ENCODE measurements at places on chromosomes 4 and X.

GRCh38 chr4:34492414-34492813 lies 1751.9 kb downstream of the ARAP2 start:
- DNase-seq: no peak

DNA sequence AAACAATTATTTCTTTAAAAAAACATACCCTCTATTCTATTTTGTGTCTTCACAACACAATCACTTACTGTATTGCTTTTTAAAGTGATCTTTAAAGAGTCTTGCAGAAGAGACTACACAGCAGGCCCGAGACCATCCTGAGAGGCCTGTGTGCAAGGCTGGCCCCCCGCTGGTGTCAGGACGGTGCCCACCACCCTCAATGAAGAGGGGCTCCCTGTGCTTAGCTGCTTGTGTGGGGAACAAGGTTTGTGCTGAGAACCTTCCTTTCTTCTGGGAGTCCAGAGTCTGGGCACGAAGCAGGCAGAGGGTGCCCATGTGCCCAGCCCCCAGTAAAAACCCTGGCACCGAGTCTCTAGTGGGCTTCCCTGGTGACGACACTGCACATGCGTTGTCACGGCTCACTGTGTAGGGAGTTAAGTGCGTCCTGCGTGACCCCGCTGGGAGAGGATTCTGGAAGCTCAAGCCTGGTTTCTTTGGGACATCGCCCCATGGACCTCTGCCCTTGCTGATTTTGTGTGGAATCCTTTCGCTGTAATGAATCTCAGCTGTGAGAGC lies 22.0 kb downstream of the RGS12 start:
- DNase-seq: no peak

DNA sequence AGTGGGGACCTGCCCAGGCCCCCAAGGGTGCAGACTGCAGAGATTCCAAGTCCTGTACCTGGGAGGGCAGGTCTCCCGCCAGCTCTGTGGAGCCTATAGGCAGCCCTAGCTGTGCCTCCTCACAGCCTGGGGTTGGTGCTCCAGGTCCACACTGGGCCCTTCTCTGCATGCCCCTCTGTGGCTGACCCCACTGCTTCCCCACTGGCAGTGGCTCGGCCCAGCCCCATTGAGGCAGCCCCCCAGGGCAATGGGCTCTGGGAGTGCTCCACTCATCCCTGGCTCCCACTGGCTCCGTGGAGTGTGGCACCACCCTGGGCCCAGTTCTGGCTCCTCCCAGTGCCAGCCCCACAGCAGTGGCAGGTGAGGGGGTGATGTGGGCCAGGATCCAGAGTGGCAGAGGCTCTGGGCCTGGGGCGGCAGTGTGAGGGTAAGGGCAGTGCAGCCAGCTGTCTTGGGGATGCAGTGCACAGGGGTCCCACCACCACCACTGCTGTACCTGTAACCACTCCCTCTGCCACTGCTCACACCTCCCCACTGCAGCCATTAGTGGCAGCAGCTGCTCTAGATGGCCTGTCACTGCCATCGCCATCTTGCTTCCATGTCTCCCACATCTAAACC lies 312.2 kb downstream of the GPM6A start:
- no peak for DNase-seq

DNA sequence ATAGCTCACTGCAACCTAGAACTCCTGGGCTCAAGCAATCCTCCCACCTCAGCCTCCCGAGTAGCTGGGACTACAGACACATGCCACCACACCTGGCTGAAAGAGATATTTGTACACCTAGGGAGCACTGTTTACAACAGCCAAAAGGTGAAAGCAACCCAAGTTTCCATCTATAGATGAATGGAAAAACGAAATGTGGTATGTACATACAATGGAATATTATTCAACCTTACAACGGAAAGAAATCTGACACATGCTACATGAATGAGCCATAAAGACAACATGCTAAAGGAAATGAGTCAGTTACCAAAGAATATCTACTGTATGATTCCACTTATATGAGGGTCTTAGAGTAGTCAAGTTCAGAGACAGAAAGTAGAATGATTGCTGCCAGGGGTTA lies 52.2 kb downstream of the ABCG2 start:
- DNase-seq: peak; percentile 86

- no peak for DNase-seq
Measured at GRCh38 chr4:25106363-25107151, 53.7 kb downstream of the SEPSECS start.

DNA sequence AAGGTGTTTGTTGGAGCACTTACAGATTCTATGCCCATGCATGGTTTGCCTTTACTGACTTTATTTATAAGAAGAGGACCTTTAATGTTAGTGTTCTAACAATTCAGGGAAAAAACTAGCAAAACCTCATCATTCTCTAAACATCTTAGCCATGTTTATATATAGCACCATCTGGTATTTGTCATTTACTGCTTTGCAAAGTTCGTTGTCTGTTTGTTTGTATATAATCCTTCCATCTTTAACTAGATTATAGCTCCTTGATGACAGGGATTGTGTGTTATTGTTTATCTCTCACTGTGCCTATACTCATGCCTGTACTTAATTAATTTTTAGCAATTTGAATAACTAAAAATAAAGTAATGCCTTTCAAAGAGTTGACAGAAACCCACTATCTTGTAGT lies 170.6 kb upstream of the PACRGL start:
- DNase-seq: no peak

DNA sequence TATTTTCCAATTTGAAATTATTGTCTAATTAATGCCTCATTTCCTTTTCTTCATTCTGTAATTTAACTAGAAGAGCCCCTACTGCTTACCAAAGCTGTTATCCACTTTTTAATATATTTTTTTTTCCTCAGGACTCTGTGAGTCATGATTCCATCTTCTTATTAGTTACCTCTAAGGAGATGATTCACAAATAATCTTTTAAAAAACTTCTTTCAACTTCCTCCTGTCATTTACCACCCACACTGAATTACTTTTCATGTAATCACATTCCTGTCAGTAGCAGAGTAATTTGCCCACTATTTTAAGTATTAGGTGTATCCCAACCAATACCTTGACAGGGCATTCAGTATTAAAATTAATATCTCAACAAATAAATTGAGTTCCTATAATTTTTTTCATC lies 470.9 kb upstream of the ADGRL3 start:
- peak; percentile 59 for DNase-seq

GRCh38 chr4:52372747-52373146 lies 286.4 kb downstream of the USP46 start:
- no peak for DNase-seq

DNA sequence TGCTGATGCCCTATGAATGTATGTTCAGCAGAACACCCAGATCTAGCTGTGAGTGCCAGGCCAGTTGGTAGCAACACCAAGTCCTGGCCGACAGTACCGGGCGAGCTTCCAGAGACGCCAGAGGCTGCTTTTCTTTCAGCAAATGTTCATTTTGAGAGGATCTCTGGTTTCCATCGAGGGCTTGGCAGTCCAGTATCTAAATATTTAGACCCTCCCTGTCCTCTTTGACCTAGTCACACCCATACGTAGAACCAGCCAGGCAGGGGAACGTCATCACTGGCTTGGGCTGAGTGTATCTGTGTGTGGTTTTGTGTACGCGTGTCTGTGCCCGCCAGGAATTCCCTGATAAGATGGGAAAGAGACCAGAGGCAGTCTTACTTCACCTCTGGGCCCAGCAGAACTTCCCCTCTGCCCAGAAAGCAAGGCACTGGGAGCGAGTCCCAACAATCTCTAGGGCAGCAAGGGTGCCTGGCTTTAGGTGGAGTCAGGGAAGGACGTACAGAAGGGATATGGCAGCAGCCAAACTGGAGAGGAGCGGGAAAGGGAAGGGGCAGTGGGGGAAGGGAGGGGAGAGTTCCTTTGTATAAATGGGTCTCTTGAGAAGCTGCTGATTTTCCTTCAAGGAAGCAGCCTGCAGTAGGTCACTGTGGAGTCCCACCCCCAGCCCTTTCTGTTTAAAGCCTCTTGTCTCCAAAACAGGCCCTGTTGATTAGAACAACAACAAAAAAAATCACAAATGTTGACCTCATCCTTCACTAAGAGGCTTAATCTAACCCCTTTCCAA lies 15.0 kb upstream of the ELF4 start:
- no peak for DNase-seq

DNA sequence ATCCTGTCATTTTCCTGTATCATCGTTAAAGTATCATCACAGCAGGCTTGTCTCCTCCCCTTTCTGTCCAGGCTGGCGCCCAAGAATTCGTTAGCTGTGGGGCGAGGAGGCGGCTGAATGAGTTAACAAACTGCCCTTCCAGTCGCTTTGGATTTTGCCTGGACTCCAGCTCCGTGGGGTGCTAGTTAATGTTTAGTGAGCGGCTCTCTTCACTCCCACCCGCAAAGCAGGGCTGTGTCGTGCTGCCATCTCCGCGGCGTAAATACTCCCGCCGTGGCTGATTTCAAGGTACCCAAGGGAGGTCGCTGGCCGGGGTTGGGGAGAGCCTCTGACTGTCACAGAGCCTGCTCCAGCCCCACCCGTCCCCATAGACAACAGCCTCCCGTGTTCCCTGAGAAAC lies 44.9 kb upstream of the SPRY1 start:
- no peak for DNase-seq

DNA sequence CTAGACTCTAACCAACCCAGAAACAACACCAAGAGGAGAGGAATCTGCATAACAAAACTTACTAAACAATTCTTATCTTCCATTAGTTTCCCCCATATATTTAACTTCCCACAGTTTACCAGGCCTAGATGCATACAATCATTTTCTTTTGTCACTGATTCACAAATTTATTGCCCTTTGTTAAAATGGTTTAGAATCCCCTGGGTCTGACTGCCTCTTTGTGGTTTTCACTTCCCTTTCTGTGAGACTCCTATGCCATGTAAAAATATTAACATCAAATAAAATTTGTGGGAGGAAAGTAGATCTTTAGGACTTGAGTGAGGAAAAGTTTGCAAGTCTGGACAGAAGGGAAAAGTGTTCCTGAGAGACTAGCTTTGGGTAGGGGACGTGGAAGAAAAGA lies 393.8 kb upstream of the CNKSR2 start:
- no peak for DNase-seq

GRCh38 chr4:125650557-125650956 lies 335.8 kb downstream of the FAT4 start:
- no peak for DNase-seq

DNA sequence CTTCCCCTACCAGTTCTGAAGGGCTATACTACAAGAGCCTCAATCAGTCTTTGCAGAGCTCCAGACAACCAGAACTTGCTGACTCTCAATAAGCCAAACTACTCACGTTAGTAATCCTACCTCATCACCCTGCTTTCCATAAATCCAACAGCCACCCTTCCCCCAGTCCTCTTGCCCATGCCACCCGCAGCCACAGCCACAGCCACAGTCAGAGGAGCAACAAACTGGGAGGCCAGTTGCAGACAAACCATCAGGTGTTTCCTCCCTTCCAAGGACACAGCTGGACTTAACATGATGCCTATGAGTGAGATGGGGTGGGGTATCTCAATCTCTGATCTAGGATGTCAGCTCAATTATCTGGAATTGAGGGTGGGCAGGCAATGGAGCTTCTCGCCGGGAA lies 1.0 kb downstream of the GABRA3 start:
- DNase-seq: no peak

DNA sequence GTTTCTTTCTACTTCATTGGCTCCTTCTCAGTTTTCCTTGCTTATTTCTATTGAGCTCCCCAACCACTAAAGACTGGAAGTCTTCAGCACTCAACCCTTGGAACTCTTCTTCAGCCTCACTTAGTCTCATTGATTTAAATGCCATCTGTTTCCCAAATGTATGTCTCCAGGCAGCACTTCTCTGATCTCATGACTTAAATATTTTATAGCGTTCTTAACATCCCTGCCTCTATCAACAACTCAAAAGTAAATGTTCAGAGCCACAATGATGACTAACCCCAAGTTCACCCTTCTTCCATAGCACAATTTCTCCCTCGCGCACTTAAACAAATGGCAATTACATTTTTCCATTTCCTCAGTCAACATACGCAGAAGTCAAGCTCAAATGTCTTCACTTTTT lies 1393.3 kb downstream of the ARAP2 start:
- DNase-seq: peak; percentile 86

DNA sequence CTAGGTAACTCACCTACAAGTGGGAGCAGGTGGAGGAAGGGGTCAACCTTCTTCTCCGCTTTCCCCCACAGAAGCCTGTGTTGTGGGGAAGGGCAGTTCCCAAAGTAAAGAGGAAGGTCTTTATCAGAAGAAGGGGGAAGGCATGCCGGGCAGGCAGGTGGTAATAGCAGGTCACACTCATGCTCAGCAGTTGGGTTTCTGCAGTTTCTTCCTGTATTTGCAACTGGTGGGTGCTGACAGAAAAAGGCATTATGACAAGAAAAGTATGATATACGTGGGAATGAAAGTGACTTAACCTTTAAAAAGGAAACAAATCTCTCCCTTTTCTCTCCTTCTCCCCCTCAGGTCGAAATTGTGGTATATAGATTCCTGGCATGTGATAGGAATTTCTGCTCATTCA lies 3.7 kb downstream of the MTMR1 start:
- DNase-seq: no peak

- DNase-seq: no peak
Measured at GRCh38 chrX:252244-252956, 28.8 kb upstream of the PLCXD1 start.

- DNase-seq: no peak
Measured at GRCh38 chrX:48573690-48574269, 504 bp upstream of the RBM3 start.

DNA sequence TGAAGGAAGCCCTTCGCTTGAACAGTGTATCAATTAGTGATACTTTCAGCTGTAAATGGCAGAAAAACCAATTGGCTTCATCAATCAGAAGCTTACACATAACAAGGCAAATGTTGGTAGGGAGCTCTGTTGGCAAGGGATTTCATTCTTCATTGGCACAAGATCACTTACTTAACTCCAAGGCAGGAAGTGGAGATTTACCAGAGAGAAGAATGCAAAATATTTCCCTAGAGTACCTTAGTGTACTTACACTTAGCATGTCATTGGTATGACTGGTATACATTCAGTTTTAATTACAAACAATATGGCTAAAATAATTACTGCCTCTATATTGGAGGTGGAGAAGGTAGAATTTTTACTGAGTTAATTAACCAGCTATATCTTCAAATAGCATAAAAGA lies 545.0 kb downstream of the GABRG1 start:
- DNase-seq: no peak

- DNase-seq: no peak
Measured at GRCh38 chr4:95528388-95528948, 20.3 kb downstream of the UNC5C start.

DNA sequence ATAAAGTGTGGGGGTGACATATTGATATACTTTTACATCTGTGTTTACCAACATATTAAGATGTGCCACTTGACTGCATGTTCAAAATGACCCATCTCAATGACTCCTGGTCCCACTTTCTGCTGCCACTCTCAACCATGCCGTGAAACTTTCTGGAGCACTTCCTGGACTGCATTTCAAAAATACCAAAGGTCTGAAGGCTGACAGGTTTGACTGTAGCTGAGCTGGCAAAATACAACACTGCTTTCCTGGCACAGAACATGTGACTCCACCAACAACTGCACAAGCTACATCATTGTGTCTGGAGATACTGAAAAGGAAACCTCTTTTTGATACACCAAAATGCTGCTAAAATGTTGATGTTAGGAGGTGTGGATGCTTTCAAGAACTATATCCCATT lies 184.8 kb downstream of the UNC5C start:
- DNase-seq: no peak

- DNase-seq: no peak
Measured at GRCh38 chrX:53237056-53237455, 12.0 kb upstream of the KDM5C start.
